NCI-H187 (cell line): ENCODE measurements at places on chromosomes 16 and 17.

- no peak for DNase-seq
These were observed 26.1 kb downstream of the HSBP1 start for GRCh38 chr16:83833921-83834320.

DNA sequence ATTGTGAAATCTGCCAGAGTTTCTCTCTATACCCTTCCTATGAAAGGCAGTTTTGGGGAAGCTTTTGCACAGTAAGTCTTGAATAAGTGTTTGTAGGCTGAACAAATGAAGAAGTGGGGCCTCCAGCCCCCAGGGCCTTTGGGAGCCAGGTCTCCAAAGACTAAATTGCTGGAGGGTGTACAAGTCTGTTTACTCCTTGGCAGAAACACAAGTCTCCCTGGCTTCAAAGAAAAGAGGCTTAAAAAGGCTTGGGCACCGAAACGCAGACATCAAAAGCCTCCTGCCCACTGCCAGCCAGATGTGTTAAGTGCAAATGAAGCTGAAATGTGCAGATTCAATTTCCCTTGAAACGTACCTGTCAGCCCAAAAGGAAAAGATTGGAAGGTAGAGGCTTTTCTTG lies 146.3 kb downstream of the TMEM132E start:
- no peak for DNase-seq

DNA sequence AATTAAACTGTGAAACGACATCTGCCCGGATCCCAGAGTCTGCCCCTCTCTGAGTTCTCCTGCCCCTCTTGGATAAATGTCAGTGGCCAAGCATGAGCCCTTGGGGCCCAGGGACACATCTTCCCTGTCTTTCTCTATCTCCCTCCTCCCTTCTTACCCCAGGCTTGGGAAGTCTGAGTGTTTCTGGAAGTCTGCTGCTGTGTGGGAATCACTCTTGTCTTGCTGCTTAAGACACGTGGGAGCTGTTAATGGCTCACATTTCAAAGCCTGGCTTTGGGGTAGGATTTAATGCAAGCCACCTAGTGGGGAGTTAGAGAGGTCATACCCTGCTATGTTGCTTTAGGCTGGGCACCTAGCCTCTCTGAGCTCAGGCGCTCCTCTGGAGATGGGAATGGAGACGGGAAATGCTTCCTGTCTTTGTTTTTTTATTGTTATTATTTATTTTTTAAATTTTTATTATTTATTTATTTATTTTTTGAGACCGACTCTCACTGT lies 218.5 kb upstream of the CIBAR2 start:
- no peak for DNase-seq

GRCh38 chr16:79623062-79623461 lies 22.5 kb upstream of the MAF start:
- DNase-seq, result no peak

- no peak for DNase-seq
These were observed 13.3 kb upstream of the NUDT16L1 start for GRCh38 chr16:4679850-4680636.

GRCh38 chr16:78593352-78593751 lies 493.9 kb downstream of the WWOX start:
- DNase-seq, result no peak

DNA sequence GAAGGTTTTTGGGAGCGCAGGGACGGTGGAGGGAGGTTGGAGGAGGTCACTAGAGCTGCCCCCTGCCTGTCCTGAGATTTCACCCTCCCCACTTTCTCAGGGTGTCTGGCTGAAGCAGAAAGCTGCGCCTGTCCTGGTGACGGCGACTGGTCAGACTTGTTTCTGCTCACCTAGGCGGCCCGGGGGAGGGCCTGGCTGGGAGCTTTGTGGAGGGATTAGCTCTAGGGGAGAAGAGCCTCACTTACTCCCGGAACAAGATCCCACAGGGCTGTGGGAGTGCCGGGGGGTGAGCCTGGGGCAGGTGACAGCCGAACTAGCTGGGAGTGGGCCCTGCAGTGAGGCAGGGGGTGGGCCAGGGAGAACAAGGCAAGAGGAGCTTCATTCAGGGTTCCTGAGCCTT lies 11.5 kb downstream of the NHERF1 start:
- DNase-seq, result no peak
